ENCODE measurements at places on chromosomes 1 and 21.

GRCh38 chr1:56627636-56628039 lies 17.5 kb upstream of the PRKAA2 start:
- no peak for DNase-seq

- no peak for DNase-seq
These were observed 1.1 kb upstream of the B3GALT5 start for GRCh38 chr21:39611551-39612190.

DNA sequence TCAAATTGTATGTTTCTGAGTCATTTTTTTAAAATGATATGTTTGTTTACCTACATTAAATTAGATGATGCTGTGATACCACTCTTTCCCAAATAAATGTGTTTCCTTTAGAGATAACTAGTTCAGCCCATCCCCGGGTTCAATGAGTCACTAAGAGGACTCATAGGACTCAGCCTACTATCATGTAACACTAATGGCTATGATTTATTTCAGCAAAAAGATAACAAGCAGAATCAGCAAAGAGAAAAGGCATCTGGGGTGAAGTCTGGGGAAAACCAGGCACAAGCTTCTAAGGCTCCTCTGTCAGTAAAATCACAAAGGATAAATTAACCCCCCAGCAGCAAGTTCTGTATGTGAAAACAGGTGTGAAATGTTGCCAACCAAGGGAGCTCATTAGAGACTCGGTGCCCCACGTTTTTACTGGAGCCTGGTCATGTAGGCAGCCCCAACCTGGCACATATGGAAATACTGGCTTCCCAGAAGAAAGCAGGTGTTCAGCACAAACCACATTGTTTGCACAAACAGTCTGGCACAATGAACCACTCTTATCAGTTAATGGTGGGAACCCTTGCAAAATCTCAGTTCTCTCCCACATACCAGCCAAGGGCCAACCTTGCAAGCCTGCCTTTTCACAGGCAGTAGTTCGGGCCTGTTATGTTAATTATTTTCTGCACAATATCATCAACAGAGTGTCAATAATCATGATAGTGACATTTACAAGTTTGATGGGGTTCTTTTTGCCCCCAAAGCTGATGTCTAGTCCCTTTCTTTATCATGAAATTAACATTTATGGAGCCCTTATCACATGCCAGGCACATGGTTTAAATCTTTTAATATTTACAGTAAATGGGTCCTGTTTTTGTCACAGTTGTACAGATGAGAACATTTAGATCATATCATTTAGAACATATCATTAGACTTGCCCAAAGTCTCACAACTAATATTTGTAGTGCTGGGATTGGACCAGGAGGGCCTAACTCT lies 23.1 kb upstream of the CNN3 start:
- no peak for DNase-seq

GRCh38 chr21:33901412-33902288 lies 14.0 kb downstream of the ATP5PO start:
- DNase-seq = no peak

- no peak for DNase-seq
These were observed 2.0 kb downstream of the GFI1 start for GRCh38 chr1:92484472-92485380.

DNA sequence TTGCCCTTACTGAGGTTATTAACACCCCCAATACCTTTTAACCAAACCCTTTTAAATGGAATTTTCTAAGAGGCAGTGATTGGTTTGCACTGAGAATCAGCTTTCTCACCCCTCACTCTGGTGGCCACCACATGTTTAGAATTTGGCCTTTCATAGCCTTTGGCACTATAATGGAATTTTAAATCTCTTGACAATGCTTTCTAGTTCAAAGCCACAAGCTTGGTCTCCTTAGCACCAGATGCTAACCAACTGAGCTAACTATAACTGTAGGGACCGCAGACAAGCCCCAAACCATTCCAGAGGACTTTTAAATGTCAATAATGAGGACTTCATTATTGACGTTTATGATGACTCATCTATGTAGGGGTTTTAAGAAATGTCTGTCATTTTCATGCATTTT lies 238.7 kb upstream of the SNX7 start:
- DNase-seq = no peak

DNA sequence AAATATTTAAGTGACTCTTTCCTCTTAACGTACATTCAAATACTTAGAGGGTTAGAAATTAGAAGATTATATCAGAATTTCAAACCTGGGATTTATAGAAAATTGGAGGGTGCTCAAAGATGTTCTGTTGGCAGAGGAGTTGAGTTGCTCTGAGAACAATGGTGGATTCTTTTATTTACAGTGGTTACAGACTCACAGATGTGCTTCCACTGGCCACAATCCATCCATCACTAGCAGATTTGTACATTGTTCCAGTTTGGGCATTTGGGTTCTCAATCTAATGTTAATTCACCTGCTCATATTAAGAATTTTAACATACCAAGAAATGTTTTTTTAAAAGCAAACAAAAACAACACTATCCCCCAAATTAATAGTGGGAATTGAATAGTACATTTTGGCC lies 23.5 kb downstream of the DNAJC6 start:
- no peak for DNase-seq

- DNase-seq = no peak
These were observed 1.5 kb downstream of the STUM start for GRCh38 chr1:226549937-226550671.

- no peak for DNase-seq
These were observed at the start of gene G0S2 for GRCh38 chr1:209674957-209675564. TSS of gene G0S2 (plus strand) at chr1:209675412. CDS start at chr1:209675685, 273 bp downstream.

GRCh38 chr1:30751830-30752650 lies 5.5 kb downstream of the LAPTM5 start:
- no peak for DNase-seq

- no peak for DNase-seq
These were observed 23.5 kb downstream of the ERG start for GRCh38 chr21:38474796-38475195.

DNA sequence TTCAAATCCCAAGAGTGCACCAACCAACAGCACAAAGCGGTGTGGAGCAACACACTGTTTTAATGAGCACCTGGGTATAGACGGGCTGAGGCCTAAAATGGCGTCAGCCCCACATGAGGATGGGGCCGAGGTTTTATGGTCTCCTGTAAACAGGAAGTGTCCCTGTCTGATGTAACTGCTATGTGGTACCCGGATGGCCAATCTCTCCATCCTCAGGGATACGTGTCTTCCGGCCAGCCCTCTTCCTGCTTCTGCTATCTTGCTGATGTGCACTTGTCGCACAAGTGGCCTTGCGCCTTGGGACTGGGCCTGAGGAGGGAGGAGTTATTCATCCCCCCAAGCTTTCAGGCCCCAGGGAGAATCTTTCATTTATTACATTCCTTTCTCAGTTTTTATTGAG lies 73.5 kb downstream of the CNST start:
- DNase-seq = no peak
